ENCODE measurements at places on chromosomes 1 and 21.
A peak's percentile ranks its signal among the peaks of the same experiment; 100 is the strongest.

GRCh38 chr1:155205969-155206593 lies 1.6 kb downstream of the THBS3 start:
- no peak for DNase-seq

- no peak for DNase-seq
These were observed 117.1 kb downstream of the ZZZ3 start for GRCh38 chr1:77565321-77565720.

DNA sequence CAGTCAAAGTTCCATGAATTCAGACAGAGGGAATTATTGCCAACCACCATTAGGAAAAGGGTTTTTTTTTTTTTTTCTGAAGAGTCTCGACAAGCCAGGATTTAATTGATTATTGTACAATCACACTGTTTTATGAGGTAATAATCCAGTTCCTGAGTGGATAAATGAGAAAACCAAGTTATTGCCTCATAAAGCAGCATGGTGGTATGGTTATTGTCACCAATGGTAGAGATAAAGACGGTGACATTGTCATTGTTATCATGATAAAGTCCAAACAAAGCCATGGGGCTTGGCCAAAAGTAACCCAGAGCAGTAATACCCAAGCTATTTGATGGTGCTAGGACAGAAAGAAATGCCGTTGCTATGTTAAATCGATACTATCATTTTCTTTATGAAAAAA lies 232.8 kb downstream of the USH2A start:
- no peak for DNase-seq

DNA sequence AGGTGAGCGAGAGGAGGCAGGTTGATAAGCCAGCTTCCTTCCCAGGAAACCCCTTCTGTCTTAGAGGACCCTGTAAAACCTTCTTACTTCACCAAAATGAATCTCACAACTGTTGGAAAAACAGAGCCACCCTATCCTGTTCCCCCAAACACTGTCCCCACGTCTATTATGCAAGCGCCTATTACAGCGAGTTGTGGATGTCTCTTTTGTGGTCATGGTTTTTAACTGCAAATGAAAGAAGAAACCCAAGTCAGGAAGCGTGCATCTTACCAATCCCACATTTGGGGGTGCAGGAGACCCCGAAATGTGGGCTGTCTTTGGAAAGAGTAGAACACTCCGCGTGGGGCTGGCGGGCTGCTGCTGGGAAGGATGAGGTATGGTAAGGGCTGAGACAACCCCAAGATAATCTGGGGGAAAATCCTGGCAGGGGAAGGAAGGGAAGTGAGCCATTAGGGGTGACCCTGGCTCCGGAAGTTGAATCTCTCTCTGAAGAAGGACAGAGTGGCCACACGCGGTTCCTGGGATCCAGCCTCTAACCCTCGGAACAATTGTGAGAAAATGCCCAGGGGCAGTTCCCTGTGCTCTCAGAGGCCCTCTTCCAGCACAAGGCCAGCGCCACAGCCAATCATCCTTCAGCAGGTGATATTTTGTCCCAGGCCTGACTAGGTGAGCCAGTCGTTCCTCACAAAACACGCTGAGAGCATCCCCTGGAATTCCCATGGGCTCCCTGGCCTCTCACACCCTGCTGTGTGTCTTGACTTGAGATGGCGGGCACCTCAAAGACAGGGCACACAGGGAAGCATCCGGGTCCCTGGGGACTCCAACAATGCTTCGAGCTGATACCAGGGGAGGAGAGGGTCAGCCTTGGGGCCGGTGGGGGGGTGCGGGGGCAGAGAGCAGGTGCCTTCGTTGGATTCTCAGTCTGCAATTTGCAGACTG lies 168.5 kb upstream of the IRF2BP2 start:
- DNase-seq = no peak

GRCh38 chr1:221067721-221068120 lies 188.5 kb downstream of the HLX start:
- no peak for DNase-seq

- no peak for DNase-seq
These were observed 43.5 kb downstream of the CHIA start for GRCh38 chr1:111334169-111334568.

- no peak for DNase-seq
These were observed 40.8 kb downstream of the WNT2B start for GRCh38 chr1:112549590-112549989.

DNA sequence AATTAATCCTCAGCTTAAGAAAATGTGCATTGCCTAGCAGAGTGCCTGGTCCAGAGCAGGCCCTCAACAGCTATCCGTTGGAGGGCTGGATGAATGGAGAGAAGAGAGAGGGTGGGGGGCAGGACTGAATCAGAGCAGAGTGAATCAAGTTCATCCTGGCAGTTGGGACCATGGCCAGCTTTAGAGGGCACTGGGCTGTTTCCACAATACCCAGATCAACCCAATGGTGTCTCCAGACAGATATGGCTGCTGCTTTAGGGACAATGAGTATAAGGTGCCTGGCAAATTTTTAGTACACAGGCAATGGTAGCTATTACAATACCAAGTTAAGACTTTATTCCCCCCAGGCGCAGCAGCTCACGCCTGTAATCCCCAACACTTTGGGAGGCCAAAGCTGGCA lies 17.1 kb downstream of the EMC1 start:
- DNase-seq = no peak

GRCh38 chr1:24850328-24850920 lies 79.7 kb downstream of the RUNX3 start:
- DNase-seq = no peak

GRCh38 chr1:25996966-25997827 lies 666 bp downstream of the PAFAH2 start:
- no peak for DNase-seq

GRCh38 chr1:55049914-55050278 lies 10.5 kb downstream of the PCSK9 start:
- DNase-seq = peak; percentile 37

- DNase-seq = peak; percentile 98
These were observed at the start of gene SLC39A1 for GRCh38 chr1:153963030-153963849. Gene SLC39A1, minus strand, starts transcription at chr1:153963537. Its CDS starts 822 bp downstream, at chr1:153962715.

DNA sequence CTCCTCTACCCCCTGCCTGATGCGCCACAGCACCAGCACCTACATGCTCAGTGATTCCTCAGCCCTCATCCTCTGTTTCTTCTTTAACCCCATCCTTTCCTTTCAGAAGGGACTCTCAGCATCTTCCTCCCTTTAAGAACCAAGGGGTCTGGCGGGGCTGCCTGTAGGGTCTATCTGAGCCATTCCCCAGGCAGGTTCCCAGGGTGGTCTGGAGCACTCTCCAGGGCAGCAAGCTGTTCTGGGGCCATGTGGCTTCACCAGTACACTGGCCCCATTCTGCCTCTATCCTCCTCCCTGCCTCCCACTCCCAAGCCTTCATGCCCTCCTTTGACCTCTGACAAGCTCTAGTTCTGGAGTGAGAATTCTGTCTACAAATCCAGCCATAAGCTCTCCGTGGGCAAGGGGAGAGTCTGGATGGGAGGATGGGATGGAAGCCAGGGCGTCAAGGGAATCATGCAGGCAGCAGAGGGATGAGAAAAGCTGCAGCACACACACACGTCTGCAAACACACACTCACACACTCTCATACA lies 10.4 kb downstream of the BATF3 start:
- DNase-seq = no peak

DNA sequence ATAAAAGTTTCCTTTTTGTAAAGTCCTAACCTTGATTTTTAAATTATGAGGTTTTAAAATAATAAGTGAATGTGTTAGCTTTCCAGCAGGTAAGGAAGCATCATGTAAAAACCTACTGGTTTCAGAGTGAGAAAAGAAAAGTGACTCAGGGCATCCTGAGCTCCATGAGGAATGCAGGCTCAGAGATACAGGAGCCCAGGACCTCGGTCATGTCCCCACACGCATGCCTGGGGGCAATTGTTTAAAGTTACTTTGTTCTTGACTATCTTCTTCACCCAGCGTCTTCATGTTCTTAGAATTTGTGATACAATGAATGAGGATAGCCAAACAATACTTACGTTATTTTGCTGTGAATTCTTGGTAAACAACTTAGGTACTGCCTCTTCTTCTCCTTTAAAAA lies 117.4 kb upstream of the PLPPR5 start:
- DNase-seq = no peak

DNA sequence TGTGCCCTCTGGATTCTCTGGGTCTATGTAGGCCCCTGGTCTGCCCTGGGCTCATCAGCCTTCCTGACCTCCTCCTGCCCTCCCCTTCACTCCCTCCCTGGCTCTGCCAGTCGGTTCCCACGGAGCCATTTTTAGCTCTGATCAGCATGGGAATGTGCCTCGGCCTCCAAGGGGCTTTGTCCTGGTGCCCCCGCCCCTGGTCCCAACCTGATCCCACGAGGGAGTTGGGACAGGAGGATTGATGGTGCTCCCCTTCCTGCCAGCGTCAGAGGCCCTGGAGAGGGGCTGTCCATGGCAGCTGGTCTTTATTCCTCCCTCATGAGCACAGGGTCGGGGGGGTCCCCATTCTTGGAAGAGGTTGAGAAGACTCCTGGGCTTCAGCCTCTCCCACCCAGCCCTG lies 24.9 kb downstream of the ETNK2 start:
- DNase-seq = no peak

- no peak for DNase-seq
These were observed 32.4 kb upstream of the ENO1 start for GRCh38 chr1:8910914-8911313.

DNA sequence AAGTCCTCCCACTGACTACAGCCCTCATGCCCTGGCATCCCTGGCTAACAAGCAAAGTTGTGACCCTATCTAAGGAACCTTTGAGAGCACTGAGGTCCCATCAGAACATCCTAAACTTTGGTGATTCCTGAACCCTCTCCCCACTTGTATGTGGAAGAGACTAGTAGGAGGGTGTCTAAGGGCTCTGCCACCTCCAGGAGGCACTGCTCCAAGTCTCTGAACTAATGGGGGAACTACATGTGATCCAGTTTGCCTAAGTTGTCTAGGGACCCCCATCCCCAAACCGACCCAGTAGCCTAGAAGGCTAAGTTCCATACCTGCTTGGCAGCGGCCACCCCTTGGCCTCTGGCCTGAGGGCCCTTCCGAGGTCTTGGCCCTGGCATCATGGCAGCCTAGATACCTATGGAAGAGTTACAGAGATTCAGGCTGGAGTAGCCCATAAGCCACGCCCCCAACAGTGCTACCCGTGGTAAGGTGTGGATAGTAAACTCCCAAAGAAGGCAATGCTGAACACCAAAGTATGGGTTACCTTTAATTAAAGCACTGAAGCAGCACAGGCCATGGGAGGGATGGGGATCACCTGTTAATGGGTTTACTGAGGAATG lies 1.7 kb downstream of the CC2D1B start:
- no peak for DNase-seq

DNA sequence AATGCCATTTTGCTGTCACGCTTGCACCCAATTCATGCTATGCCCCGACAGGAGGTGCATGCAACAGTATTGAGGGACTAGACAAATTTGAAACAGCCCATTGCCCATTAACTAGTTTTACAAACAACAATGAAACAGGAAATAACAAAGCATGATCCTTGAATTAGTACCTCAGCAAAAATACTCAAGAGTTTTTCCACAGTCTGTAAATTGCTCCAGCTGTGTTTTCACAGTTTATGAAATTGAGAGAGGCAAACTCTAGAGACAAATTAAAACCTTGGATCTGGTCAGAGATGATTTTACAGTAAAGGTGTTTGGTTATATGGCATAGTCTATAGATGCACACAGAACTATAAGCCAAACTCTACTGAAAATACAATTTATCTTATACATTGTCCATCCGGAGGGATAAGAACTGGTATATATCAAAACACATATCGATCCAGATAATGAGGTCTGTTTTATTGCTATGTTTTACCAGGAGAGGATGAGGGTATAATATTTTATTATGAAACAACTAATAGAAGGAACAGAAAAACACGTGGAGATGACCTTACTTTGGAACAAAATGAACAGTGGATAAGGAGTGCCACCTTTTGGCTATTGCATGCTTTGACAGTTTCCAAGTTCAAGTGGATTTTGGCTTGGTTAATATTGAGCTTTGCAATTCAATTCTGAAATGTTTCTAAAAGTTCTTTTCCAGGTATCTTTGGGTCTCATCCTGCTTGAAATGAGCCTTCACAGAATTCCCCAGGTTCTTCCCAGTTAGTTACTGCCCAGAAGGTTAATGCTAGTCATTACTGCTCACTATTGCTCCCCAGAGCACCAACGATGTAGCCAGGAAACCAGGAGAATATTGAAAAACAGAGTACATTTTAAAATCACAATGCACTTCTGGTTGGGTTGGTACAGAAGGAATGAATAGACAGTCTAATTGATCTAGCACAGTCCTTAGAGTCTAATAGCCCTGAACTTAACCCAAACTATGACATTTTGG lies 45.7 kb downstream of the ZC3H11B start:
- DNase-seq = no peak

DNA sequence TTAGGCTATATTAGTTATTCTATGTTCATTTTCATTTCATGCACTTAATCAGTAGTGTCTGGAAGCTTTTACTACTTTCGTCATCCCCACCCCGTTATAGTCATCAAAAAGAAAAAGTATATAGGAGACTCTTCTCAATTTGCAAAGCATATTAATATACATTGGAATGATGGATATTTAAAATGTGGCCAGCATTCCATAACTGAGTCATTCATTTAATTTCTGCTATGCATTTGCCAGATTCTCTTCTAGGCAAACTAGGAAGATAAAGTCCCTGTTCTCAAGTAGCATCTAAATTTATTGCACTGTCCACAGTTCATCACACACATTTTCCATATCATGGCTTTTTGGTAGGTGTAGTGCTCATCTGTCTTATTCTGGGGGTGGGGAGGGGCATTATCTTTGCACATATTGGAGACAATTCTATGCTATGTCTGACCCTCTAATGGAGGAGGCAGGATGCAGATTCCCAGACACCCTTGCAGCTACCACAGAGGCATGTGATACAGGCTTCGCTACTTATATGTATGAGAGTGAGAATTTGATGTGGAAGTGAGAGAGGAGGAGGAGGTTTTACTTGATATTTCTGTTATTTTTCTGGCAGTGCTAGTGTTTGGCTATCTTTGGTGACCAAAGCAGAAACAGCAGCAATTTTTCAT lies 125.8 kb downstream of the CTH start:
- DNase-seq = no peak

GRCh38 chr1:95223110-95223509 lies 10.9 kb upstream of the RWDD3 start:
- DNase-seq = no peak

DNA sequence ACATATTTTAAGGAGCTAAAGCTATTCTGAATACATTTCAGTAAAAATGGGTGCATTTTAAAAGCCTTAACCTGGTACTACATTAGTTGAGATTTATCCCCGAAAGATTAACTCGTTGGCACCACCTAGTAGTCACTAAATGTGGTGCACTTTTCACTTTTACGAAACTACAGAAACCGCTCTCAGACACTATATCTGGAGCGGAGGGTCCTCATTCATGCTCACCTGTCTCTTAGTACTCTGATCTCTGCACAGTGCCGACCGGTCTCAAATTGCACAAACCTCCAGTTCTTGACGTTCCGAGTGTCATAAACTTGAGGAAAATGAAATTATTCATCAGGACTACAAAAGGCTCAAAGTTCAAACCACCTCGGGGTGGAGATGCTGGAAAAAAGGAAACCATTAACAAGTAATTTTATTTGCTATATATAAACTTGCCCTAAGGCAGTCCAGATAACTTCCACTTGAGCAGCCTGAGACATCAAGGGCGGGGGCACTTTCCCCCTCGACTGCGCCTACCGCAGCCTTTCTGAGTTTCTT lies 722 bp downstream of the LZIC start:
- no peak for DNase-seq

- DNase-seq = no peak
These were observed 8.4 kb downstream of the TIPRL start for GRCh38 chr1:168187177-168187576.

- no peak for DNase-seq
These were observed 199.1 kb downstream of the SLC45A1 start for GRCh38 chr1:8516793-8517556.

Data from right lung (tissue), 10 donors.